ENCODE measurements at places on chromosomes 16 and 17. TPM values are rescaled to one million over a fixed set of nuclear protein-coding genes. Genes with fewer than 3 reads are reported as not detected.

Gene CPNE7
- 11.7 TPM for polyA plus RNA-seq

Gene MGRN1
- 52.9 TPM for polyA plus RNA-seq

GRCh38 chr17:43547659-43548256 lies 1.6 kb upstream of the ETV4 start:
- peaks cover 24% of the 10 kb centered on the region for H3K4me1 ChIP-seq
- H3K4me3 ChIP-seq, result no peak overlapping the region
- no peaks in the 10 kb centered on the region for H3K36me3 ChIP-seq
- H3K27ac ChIP-seq, result no peak overlapping the region
- H3K27me3 ChIP-seq, result peaks cover 16% of the 10 kb centered on the region

GRCh38 chr16:73313950-73314349 lies 266.0 kb upstream of the ZFHX3 start:
- H3K27ac ChIP-seq, result no peak overlapping the region
- H3K4me3 ChIP-seq, result no peak overlapping the region
- DNase-seq, result no peak
- H3K4me1 ChIP-seq, result no peaks in the 10 kb centered on the region
- H3K27me3 ChIP-seq, result no peaks in the 10 kb centered on the region

DNA sequence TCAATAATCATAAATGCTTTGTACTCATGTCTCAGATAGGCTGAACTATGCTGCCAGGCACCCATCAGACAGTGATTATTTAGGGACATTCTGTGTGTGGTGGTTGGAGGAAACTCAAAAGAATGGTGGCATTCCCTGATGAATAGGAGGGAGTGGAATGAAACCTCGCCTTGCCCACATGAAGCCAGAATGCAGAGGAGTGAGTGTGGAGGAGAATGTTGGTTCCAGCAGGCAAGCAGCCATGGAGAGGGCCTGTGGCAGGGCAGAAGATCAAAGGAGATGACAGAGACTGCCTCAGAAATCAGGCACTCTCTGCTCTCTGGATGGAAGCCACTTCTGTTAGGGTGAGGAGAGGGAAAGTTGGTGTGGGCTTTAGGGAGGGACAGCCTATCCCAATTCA lies 22.5 kb downstream of the KCTD19 start:
- H3K27me3 ChIP-seq, result no peaks in the 10 kb centered on the region
- no peak for DNase-seq
- no peaks in the 10 kb centered on the region for H3K36me3 ChIP-seq

GRCh38 chr17:68686108-68686988 lies 85.2 kb upstream of the FAM20A start:
- no peaks in the 10 kb centered on the region for H3K36me3 ChIP-seq
- no peak overlapping the region for H3K4me3 ChIP-seq
- H3K4me1 ChIP-seq, result no peaks in the 10 kb centered on the region
- DNase-seq, result no peak

Gene ZNF267
- polyA plus RNA-seq, result 13.2 TPM

Gene UBN1
- 38.2 TPM for polyA plus RNA-seq

Gene PPP1R9B
- 30.7 TPM for polyA plus RNA-seq

DNA sequence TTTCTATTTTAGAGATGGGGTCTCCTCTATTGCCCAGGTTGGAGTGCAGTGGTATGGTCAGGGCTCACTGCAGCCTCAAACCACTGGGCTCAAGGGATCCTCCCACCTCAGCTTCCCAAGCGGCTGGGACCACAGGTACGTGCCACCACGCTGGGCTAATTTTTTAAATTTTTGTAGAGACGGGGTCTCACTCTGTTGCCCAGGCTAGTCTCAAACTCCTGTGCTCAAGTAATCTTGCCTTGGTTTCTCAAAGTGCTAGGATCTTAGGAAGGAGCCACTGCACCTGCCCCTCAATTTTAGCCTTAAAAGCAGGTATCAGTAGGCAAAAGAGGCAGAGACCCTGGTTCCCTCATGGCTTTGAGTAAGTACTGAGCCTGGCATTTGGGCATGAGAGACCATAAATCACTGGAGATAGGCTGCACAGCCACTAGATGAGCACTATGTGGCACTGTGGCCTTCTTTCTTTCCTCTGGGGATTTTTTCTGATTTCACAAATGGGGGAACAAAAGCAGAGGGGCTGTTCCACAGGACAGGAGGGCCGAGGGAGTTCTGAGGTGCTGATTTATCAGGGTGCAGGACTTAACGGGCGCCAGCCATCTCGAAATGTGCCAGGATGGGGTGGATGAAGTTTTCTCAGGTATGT lies 82.2 kb downstream of the PLXDC1 start:
- no peak overlapping the region for H3K27ac ChIP-seq
- no peaks in the 10 kb centered on the region for H3K36me3 ChIP-seq

GRCh38 chr17:50805486-50805885 lies 29.9 kb upstream of the WFIKKN2 start:
- H3K36me3 ChIP-seq, result no peaks in the 10 kb centered on the region
- no peak for DNase-seq
- H3K27me3 ChIP-seq, result no peaks in the 10 kb centered on the region

Gene SLC47A1
- polyA plus RNA-seq, result 1.1 TPM

DNA sequence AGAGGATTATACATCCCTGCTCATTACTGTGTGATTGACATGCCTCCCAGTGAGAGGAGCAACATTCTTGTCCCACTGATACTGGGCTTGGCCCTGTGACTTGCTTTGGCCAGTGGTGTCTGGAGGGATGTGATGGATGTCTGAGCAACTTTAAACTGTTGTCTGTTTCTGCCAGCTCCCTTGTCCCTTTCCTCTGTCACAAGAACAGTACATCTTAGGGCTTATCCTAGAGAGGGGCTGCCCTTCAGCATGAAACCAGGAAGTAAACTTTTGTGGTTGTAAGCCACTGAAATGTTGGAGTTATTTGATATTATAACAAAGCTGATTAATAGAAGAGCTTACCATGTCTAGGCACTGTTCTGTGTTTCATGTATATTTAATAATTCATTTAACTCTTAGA lies 82.9 kb upstream of the GPRC5B start:
- H3K36me3 ChIP-seq, result no peaks in the 10 kb centered on the region
- no peaks in the 10 kb centered on the region for H3K4me1 ChIP-seq
- H3K27ac ChIP-seq, result no peak overlapping the region
- no peak for DNase-seq
- H3K4me3 ChIP-seq, result no peak overlapping the region
- peaks cover 3% of the 10 kb centered on the region for H3K27me3 ChIP-seq

DNA sequence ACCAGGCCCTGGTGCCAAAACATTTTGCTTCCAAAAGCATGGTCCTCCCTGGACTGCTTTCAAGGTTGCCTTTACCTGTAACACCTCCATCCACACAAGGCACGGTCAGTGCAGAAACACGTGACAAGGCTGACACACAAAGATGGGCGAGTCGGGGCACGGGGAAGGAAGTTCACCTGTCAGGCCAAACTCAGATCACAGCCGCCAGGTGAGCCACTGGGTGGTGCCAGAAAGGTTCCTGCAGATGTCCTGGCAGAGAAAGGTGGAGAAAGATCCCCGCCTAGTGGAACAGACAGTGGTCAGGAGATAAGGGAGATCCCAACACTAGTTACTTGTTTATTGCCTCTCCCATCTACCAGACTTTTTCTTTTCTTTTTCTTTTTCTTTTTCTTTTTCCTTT lies 155.3 kb downstream of the AIPL1 start:
- H3K27ac ChIP-seq, result no peak overlapping the region
- peak; percentile 6 for DNase-seq
- no peaks in the 10 kb centered on the region for H3K27me3 ChIP-seq
- H3K36me3 ChIP-seq, result no peaks in the 10 kb centered on the region

DNA sequence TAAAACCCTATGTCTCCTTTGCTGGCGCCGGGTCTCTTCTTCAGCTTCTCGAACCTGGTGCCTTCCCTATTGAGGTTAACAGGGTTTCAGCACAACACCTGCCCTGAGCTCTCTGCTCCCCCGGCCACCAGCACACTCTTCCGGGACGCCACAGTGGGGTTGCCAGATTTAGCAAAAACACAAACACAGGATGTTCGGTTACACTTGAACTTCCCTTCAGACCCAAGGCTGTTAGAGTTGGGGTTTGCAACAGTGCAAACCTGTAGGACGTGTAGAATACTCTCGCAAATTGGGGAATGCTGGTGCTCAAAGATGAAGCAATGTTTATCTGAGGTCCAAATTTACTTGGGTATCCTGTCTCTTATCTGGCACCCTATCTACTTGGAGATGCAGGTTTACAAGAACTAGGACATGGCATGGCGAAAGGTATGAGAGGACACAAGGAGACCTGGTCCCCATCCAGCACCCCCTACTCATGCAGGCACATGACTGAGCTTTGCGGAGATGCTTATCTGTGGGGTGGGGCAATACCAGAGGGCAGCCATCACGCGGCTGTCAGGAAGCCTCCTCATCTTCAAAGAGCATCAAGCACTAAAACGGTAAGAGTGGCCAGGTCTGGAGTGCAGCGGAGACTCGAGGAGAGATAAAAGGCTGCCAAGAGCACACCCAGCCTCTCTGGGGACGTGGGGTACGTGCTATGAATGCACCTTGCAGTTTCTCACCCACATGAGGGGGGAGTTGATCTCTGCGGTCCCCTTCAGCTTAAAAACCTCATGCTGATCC lies 52.8 kb downstream of the SDK2 start:
- no peak for DNase-seq
- H3K4me3 ChIP-seq, result no peak overlapping the region
- H3K27me3 ChIP-seq, result peaks cover 10% of the 10 kb centered on the region

Gene TSC2
- polyA plus RNA-seq, result 85.9 TPM

Gene SKAP1
- 3.0 TPM for polyA plus RNA-seq

Gene PRSS33
- 0.13 TPM for polyA plus RNA-seq

Gene CCL7
- not detected for polyA plus RNA-seq

Gene CDIP1
- polyA plus RNA-seq, result 44.6 TPM

Gene SALL1
- 4.5 TPM for polyA plus RNA-seq

DNA sequence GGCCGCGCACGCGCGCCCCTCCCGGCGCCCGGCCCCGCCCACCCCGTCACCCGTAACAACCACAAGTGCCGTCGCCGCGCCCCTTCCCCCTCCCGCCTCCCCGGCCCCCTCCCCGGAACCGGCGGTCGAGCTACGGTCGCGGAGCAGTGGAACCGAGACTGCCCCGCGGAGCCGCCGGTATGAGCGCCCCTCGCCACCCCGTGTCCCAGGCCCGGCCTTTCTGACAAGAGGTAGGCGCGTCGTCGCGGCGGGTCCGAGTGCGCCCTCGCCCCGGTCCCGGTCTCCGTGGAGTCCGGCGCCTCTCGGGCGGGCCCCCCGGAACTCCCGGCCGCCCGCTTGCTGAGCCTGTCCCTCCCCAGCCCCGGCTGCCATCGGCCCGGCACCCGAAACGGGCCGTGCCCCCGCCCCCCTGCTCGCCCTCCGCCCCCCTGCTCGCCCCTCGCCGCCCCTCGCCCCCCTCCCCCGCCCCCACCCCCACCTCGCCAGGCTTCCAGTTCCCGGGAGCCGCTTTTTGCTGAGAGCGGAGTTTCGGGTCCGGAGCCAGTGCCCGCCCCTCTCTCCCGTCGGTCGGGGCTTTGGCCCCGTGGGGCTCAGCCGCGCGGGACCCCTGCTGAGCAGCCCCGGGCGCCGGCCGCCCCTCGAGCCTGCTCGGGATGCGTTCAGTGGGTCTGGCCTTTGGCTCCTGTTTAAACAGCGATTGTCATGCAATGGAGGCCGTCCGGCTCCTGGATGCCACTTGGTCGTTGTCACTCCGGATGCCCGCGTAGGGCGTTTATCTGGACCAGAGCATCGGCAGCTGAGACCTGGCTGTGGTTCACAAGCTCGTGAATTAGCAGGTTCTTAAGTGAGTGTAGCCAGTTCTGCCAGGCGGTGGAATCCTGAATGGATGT lies at the start of gene SEC14L1:
Gene SEC14L1 (plus strand): TSS at position 92 of the 890 bp plus-strand sequence. CDS start 2,628 bp downstream, outside the sequence.
- H3K4me1 ChIP-seq, result peaks cover 15% of the 10 kb centered on the region
- H3K4me3 ChIP-seq, result peak within 1 kb of the TSS; percentile 69
- no peak for DNase-seq
- H3K27ac ChIP-seq, result peak within 1 kb of the TSS; percentile 83
- H3K36me3 ChIP-seq, result peaks cover 7% of the 10 kb centered on the region

DNA sequence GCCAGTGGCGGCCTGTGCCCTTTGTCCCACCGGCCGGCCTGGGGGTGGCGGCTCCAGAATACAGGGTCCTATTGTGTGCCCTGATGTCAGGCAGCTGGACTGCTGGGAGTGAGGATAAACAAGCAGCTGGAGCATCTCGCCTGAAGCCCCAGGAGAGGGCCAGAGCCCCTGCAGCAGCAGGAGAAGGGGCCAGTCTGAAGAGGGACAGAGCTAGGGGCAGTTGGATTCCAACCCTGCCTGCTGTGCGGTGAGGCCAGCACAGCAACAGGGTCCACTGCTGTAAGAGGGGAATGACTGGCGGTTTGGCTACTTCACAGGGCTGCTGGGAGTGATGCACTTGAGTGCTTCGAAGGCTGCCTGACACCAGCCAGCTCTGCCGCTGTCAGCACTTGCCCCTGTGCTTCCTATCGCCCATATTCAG lies 25.0 kb downstream of the RAB11FIP4 start:
- no peak overlapping the region for H3K27ac ChIP-seq
- H3K4me3 ChIP-seq, result no peak overlapping the region
- DNase-seq, result no peak
- no peaks in the 10 kb centered on the region for H3K4me1 ChIP-seq
- H3K36me3 ChIP-seq, result no peaks in the 10 kb centered on the region

Gene PABPN1L
- 0.12 TPM for polyA plus RNA-seq

Gene CES5A
- polyA plus RNA-seq, result not detected

Gene KRTAP9-4
- polyA plus RNA-seq, result not detected

DNA sequence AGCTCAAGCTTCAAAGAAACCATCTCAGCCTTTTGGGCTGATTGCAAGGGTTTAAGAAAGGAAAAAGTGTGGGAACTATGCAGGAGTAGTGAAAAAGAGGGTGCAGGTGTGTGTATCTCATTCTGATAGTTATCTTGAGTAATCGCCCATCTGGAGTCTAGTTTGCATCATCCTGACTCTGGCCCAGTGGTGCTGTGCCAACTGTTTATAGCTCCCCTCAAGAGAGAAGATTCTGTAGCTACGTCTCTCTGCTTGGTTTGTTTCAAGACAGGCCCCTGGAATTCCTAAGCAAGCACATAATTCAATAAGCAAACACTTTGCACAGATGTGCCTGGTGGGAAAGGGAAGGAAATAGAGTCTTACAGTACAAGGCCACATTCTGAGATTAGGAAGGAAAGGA lies 144.4 kb downstream of the HAPSTR1 start:
- H3K4me3 ChIP-seq, result no peak overlapping the region
- H3K27ac ChIP-seq, result no peak overlapping the region
- no peaks in the 10 kb centered on the region for H3K36me3 ChIP-seq
- H3K27me3 ChIP-seq, result no peaks in the 10 kb centered on the region
- no peak for DNase-seq

DNA sequence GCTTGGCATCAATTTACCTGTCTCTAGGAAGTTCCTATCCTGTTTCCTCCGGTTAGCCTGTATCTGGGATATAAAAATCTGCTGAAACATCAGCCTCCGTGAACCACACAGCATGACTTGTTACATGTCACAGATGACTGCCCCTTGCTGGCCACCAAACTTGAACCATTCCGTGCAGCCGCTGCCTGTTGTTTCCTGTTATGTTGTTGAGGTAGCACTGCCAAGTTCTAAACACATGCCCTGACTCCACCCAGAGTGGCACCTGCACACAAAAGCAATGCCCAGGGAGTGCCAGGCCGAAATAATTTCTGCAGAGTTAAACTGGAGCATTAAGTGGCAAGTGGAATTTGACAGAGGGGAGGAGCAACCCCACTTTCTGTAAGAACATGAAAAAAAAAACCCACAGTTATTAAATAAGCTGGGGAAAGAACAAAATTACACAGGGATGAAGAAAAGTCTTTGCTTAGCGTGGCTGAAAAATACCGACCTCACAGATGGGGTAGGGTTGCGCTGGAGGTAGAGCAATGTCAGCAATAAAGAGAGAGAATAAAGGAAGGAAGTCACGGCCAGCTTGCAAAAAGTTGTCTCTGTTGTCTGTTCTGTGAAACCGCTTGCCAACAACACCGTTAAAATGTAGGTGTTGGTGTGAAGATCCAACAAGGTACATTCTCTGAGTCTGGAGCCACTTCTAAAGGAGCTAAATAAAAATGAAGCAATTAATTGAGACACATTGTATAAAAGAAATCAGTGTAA lies 174.6 kb upstream of the CDH13 start:
- no peak overlapping the region for H3K4me3 ChIP-seq
- no peak overlapping the region for H3K27ac ChIP-seq
- no peaks in the 10 kb centered on the region for H3K36me3 ChIP-seq
- H3K27me3 ChIP-seq, result peaks cover 5% of the 10 kb centered on the region

Gene WFIKKN2
- polyA plus RNA-seq, result 0.13 TPM

Gene CCDC144A
- 0.34 TPM for polyA plus RNA-seq

Gene CRHR1
- 0.24 TPM for polyA plus RNA-seq
